Putamen (tissue), 1 donor: ENCODE measurements at places on chromosomes 12 and 14.

DNA sequence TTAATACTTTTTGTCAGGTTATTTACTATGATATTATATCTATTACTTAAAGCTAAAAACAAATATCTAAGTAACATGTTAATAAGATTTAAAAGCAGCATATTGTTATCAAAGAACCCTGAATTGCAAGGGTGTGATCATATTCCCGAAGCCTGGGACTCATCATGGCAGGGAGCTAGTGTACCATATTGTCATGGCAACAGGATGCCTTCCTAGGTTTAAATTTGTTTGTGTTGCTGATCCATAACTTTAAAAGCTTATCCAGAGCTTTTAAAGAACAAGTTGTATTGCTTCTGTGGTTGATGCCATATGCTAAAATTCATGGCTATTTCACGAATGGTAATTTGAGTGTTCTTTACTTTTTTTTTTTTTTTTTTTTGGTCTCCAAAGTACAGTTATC lies 500.5 kb downstream of the NAV3 start:
- no peak for DNase-seq

GRCh38 chr14:68630081-68630571 lies 162.7 kb downstream of the ZFP36L1 start:
- DNase-seq = no peak

DNA sequence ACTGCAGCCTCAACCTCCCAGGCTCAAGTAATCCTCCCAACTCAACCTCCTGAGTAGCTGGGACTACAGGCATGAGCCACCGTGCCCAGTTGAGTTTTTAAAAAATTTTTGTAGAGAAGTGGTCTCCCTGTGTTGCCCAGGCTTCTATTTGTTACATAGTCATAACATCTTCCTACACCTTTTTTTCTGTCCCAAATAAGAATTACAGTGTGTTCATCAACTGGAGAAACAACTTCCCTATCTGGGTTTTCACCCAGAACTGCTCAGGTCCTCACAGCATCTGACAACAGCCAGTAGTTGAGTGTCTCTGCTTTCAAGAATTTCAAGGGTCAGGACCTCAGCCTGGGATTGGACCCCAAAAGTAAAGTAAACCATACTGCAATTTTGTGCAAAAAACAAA lies 235.2 kb upstream of the AMIGO2 start:
- DNase-seq = no peak

GRCh38 chr12:26299751-26300150 lies 104.4 kb downstream of the SSPN start:
- DNase-seq = no peak

- DNase-seq = no peak
These were observed 654 bp upstream of the SUPT16H start for GRCh38 chr14:21384494-21384851.

GRCh38 chr12:129106772-129107171 lies 253.5 kb downstream of the GLT1D1 start:
- no peak for DNase-seq

GRCh38 chr14:81324011-81324410 lies 76.1 kb downstream of the STON2 start:
- DNase-seq = no peak

- no peak for DNase-seq
These were observed 303 bp downstream of the SAMD4A start for GRCh38 chr14:54567224-54567638.

DNA sequence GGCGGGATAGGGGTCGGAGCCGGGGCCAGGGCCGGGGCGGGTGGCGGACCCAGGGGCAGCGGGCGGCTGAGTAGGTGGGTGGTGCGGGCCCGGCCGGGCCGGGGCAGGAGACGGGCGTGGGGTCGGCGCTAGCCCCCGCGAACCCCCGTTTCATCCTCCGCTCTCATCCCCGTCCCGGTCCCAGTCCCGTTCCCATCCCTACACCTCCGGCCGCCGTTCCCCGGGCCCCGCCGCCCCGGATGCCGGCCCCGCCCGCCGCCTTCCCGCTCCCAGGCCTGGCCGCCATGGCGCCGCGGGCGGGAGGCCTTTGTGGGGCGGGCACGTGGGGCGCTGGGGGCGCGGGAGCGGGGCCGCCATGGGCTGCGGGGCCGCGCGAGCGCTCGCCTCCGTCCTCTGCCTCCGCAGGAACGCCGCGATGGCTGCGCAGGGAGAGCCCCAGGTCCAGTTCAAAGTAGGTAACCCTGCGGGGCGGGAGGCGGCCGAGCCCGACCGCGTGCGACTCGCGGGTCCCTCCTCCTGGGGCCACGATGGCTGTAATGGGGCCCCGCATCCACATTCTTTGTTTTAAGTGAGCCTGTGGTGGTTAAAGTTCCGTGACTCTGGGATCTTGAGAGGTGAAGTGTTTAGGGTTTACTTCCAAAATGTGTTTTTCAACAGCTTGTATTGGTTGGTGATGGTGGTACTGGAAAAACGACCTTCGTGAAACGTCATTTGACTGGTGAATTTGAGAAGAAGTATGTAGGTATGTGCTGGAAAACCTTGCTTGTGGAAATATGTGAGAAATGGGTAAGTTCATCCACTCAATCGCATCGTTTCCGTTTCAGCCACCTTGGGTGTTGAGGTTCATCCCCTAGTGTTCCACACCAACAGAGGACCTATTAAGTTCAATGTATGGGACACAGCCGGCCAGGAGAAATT lies 572 bp downstream of the RAN start:
- peak; percentile 43 for DNase-seq

- DNase-seq = no peak
These were observed 70.4 kb upstream of the SFSWAP start for GRCh38 chr12:131640525-131640924.

GRCh38 chr12:19200261-19200660 lies 70.7 kb downstream of the PLEKHA5 start:
- DNase-seq = no peak
